Left lung (tissue), 14 donors: ENCODE measurements at places on chromosomes 2 and 18.

DNA sequence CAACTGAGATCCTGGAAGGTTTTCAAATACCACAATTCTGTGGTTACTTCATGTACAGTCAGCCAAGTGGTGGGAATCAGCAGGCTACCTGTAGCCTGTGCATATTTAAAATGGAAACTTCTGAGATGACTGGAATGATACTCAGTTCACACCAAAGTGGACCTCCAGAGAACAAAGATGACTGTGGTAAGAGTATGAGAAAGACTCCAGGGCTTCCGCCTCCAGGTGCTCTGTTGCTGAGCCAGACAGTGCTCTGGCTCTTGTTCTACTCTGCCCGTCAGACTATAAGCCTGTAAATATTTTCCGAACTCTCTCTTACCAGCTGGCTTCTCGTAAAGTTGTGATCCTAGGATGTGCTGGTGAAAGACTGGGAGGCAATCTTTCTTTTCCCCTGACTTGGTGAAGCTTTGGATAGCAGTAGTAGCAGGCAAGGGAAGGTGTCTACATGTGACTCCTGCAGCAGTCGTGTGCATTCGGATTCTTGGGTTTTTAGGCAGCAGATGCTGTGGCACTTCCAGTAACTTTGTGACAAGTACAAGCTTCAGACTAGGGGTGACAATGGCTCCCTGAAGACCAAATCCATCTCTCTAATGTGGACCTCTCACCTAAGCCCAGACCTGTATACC lies 23.1 kb downstream of the ST3GAL5 start:
- DNase-seq: no peak

DNA sequence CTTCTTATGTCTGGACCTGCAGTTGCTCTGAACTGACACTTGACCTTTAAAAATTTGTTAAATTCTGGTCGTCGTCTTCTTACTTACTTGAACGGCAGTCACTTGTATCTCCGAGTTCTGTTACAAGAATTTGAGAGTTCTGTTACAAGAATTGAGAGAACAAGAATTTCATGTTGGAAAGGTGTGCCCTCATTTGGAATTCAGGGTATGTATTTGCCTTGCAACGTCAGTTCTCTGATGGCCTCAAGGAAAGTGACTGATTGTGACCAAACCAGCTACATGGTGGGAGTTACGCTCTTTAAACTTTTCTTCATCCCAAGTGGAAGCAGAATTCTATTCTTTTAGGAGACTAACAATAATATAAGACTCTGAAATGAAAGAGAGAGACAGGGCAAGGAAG lies 320.0 kb upstream of the TRIB2 start:
- DNase-seq: no peak

GRCh38 chr2:233430081-233430480 lies 75.8 kb downstream of the DGKD start:
- DNase-seq: no peak

DNA sequence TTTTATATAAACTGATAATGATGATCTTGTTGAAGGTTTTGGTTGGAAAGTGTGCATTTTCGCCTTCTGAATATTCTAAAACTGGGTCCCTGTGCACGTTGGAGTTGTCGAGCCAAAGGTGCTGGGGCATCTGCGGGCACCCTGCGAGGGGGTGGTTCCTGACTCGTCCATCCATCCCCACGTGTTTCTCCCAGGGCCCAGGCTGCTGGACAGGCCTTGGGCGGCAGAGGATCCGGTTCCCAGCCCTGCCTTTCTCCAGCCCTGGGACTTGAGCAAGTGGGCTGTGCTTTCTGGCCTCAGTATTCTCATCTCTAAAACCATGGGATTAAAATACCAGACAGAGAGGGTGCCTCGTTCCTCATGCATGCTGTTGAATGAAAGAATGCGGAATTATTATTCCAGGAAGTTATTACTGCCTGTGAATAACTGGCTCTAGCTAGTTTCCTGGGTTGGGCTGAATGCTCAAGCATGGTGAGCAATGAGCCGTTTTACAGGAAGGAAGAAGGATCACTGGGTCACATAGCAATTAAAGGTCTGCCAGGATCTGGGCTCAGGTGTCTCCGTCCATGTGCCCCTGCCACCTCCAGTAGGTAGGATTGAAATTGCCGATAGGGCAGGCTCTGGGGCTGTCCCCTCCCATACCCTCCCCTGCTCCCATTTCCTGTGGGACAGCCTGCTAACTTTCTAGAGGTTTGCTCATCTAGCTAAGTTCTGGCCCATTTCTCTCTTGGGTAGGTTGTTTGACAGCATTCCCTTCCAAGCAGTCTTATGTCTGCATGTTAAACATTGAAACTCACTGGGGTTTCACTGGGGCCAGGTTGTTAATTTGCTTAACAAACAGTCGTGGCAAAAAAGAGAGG lies 77.2 kb upstream of the HS6ST1 start:
- DNase-seq: no peak

- DNase-seq: no peak
Measured at GRCh38 chr2:10253596-10254372, 48.9 kb upstream of the HPCAL1 start.

- no peak for DNase-seq
Measured at GRCh38 chr2:129766374-129766993, 213.0 kb upstream of the RAB6C start.

DNA sequence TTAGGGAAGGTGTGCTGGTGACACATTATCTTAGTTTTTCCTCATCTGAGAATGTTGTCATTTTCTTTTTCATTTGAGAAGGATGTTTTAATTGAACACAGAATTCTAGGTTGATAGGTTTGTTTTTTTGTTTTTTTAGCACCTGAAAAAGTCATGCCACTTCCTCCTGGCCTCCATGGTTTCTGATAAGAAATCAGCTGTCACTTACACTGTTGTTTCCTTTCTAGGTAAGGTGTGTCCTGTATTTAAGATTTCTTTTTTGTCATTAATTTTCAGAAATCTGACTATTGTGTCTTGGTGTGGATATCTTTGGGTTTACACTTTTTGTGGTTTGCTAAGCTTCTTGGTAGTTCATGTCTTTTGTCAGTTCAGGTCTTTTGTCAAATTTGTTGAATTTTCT lies 99.3 kb downstream of the ROCK1 start:
- DNase-seq: no peak

DNA sequence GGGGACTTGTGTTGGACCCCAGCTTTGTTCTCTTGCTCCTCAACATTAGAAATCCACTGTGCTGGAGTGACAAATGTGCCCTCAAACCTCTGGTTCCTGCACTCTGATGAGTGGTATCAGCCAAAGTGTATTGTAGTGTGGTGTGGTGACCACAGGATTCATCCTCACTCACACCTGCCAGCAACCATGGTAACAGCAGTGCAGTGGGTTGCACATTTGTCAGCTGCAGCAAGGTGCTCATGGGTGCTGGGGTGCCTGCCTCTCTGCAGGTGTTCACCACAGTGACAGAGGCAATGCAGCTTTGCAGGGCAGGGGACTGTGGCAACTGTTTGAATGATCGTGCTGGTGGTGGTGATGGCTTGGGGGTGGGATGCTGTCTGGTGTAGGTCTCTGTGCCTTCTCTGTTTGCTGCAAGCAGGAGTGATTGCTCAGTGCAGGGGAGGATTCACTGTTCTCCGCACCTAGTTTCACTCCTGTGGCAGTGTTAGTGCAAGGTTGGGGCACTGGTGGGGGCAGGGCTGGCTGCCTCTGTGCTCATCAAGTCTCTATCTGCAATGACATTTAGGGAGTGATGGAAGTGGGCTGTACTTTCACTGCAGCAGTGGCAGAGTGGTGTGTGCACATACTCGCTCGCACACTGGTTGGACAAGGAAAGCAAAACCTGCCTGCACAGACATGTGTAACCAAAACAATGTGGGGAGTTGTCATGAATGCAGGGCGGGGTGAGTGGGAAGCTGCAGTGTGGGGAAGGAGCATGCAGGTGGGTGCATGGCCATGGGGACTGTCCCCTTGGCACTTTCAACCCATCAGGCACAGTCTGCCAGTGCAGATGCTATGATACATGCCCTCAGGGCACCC lies 301.1 kb downstream of the PIK3C3 start:
- DNase-seq: no peak

GRCh38 chr2:148416248-148416647 lies 228.3 kb upstream of the EPC2 start:
- DNase-seq: no peak

DNA sequence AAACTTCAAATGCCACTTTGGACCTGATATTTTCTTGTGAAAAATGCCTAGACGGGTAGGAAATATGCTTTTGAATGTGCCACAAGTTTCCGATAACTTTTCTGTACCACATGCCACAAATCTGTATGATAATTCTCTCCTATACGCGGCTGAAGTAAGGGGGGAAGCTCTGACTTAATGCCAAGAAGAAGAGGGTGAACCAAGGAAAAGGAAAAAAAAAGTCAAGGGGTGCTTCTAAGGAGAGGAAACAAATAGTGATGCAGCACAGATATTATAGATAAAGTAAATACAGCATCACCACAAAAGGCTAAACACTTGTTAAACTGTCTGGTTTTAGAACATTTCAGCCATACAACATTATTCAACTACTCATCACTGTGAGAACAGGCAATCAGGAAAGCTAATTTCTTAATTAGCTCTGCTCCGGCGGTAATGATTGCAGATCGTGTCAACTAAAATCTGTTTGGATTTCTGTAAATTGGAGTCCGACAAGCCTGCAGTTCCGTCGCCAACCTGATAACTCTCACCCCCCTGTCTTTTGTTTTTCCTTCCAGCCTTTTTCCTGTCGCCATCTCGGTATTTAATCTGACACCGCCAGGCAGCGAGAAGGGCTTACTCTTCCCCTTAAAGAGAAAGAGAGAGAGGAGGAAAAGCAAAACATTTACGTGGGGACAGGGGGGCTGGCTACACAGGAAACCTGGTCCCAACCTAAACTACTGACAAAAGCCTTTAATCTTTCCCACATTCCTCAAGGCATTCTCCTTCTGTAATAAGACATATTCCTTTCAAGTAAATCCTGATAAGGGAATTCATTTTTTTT lies 67.5 kb downstream of the ZEB2 start:
- no peak for DNase-seq

GRCh38 chr2:17620841-17621240 lies 80.3 kb downstream of the VSNL1 start:
- no peak for DNase-seq

DNA sequence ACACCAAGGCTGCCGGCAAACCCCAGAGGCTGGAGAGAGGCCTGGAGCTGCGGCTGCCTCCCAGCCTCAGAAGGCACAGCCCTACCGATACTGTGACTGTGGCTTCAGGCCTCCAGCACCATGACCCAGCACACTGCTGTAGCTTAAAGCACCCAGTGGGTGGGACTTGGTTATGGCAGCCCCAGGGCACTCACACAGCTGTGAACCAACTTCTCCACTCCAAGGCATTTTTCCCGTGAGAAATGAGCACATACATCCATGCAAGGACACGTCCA lies 199.5 kb downstream of the NDUFA10 start:
- no peak for DNase-seq

DNA sequence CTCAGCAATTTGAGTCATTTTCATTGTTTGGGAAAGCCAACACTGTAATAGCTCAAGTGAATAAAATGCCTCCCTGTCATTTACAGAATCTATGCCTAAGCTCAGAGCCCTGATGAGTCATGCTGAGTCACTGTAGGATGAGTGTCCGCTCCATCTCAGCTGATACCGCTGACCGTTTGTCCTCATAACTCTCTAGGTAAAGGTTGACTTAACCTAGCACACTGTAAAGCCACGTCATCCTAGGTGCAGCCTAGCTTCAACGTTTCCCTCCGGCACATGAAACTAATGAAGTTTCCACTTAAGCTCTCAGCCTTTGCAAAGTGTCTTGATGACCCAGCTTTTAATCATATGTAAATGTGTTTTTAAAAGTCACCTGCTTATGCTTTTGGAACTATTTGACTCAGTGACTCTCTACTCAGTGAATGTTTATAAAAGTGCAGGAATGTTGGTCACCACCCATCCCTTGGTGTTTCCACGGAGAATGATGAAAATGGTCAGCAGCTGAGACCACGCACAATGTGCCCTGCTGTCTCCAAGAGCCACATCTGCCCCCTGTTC lies 154.0 kb downstream of the PMAIP1 start:
- no peak for DNase-seq

DNA sequence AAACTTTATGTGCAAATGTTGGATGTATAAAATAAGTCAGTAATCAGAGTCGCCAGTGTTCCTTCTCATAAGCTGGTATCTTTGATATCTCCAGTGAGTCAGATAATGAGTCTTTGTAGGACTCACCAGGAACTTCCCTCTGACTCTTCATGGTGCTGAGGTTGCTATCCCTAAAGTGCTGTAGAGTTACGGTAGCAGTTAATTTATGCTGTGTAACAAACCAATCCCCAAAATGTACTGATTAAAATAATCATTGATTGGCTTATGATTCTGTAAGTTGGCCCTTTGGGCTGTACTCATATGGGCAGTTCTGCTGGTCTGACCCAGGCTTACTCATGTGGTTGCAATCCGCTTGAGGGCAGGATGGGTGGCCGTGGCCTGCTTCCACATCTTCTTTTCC lies 43.8 kb downstream of the MAIP1 start:
- DNase-seq: no peak

DNA sequence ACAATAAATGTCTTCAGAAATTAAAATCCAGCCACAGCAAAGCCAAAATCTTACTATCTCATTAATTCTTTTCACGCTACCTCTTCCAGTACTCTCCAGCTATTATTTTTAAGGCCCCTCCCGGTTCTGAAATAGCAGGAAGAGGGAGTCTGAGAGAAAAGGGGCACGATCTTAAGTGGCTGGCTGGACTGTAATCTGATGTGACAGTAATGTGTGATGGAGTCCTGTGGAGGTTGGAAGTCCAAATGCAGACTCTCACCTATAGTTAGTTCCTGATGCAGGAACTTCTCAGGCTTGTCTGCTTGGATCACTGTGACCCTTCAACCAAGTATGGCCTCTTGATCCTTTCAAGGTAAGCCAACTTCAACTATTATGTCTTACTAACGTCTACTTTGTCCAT lies 43.2 kb downstream of the SMAD2 start:
- no peak for DNase-seq

- no peak for DNase-seq
Measured at GRCh38 chr18:58290116-58290695, 246.2 kb downstream of the NEDD4L start.

DNA sequence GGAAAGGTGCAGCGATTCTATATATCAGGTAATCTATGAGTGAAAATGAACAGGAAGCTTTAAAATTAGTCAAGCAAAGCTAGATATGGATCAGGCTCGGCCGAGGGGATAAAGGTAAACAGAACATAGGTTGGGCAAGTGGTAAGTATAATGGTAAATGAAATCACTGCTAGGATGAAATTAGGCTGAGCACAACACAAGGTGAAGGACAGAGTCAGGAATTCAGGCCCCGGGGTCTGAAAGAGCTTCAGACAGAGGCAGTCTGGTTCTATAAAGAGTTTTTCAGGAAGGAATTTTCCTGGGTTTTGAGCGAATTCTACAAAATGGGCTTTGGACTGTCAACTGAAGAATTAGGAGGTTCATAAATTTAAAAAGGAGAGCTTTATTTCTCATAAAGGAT lies 513.2 kb upstream of the CDH2 start:
- no peak for DNase-seq

GRCh38 chr2:109182426-109182825 lies 53.4 kb downstream of the SH3RF3 start:
- no peak for DNase-seq
